Prostate gland (tissue), 2 donors: ENCODE measurements at places on chromosomes 3 and 15. TPM values are rescaled to one million over a fixed set of nuclear protein-coding genes. Genes with fewer than 3 reads are reported as not detected.

Gene SNX33
- 25.6 TPM for total RNA-seq

Gene KNL1
- total RNA-seq: 18.7 TPM

Gene SUSD5
- total RNA-seq: 0.77 TPM

Gene HYAL1
- 2.0 TPM for total RNA-seq

DNA sequence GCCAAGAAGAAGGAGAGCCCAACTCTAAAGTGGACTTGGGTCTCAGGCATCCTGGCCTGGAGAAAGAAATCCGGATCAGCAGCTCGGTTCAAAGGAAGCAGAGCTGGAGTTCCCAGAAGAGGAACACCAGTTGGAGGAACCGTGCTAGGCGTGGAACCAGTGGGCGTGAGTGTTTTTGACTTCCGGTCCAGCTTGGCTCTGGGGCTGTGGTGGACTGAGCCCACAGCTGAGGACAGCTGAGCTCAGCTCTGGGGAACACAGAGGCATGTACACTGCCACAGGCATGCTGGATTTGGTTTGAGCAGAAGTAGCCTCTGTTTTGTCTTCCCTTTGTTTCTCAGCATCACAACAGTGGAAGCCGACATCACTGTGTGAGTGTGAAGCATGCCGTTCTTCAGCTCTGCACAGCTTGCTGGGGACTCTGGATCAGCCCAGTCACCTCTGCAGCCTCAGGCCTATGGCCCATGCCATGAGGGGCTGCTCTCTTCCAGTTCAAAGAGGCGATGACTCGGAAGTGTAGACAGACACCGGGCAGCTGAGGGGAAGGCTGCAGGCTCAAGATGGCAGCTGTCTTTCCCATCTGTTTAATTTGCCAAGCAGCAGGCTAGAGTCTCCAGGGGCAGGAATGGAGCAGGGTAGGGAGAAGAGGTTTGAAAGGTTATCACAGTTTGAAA lies 185.8 kb upstream of the UBE3A start:
- H3K4me3 ChIP-seq: no peak overlapping the region
- DNase-seq: no peak
- no peak overlapping the region for H3K27ac ChIP-seq
- no peaks in the 10 kb centered on the region for H3K4me1 ChIP-seq
- H3K36me3 ChIP-seq: no peaks in the 10 kb centered on the region

DNA sequence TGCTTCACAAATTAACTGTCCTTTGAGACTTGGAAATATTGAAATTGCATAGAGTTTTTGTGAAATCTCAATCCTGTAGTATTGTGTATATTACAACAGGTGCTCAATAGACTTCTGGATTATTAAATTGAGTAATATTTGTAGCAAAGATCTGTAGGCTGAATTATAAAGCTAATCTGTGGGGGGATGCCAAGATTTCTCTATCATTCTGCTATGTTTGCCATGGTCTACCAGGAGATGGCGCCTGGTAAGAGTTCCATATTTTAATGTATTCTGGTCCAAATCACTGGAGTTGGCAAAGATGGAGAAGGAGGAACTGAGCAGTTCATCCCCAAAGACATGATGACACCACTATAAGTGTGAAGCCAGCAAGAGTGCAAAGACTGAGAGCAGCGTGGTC lies 340.9 kb upstream of the TPRG1 start:
- H3K27me3 ChIP-seq: no peaks in the 10 kb centered on the region
- DNase-seq: no peak
- H3K4me1 ChIP-seq: no peaks in the 10 kb centered on the region
- H3K27ac ChIP-seq: no peak overlapping the region
- no peaks in the 10 kb centered on the region for H3K36me3 ChIP-seq

GRCh38 chr3:13769422-13769821 lies 110.4 kb downstream of the WNT7A start:
- no peak overlapping the region for H3K27ac ChIP-seq
- no peak for DNase-seq
- H3K36me3 ChIP-seq: no peaks in the 10 kb centered on the region
- H3K27me3 ChIP-seq: no peaks in the 10 kb centered on the region
- no peaks in the 10 kb centered on the region for H3K4me1 ChIP-seq
- no peak overlapping the region for H3K4me3 ChIP-seq

DNA sequence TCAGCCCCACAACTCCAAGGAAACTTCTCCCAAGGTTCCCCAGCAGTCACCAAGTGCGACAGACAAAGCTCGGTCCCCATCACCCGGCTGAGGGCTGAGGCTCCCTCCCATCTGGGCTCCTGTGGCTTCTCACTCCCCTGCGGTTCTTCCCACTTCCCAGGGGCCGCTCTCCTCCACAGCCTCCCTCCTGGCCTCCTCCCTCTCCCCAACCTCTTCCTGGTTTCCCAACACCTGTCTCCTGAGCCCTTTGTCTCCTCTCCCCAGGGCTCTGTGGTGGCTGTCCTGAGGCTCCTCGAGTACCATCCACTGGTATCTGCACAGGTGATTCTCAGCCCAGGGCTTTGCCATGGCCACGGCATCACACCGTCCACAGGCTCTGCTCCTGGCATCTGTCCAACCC lies 113.2 kb upstream of the NSMCE3 start:
- DNase-seq: no peak
- H3K4me1 ChIP-seq: no peaks in the 10 kb centered on the region
- no peaks in the 10 kb centered on the region for H3K27me3 ChIP-seq
- H3K4me3 ChIP-seq: no peak overlapping the region

DNA sequence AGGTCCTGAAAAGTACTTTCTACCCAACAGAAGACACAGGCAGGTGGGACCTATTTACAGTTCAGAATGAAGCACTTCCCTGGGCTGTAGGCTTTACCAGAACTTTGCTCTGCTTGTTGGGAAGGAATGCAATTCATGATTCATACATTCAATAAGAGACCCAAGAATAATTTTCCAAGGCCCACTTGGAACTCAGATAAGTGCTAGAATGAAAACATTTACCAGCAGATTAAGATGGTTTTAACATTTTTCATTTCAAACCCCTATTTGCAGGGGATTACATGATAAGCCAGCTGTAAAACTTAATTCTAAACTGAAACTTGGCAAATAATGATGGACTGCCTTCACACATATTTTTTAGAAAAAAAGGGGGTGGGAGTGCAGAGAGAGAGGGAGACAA lies 417.2 kb downstream of the ERC2 start:
- H3K4me3 ChIP-seq: no peak overlapping the region
- H3K27ac ChIP-seq: no peak overlapping the region
- no peak for DNase-seq
- H3K4me1 ChIP-seq: no peaks in the 10 kb centered on the region

DNA sequence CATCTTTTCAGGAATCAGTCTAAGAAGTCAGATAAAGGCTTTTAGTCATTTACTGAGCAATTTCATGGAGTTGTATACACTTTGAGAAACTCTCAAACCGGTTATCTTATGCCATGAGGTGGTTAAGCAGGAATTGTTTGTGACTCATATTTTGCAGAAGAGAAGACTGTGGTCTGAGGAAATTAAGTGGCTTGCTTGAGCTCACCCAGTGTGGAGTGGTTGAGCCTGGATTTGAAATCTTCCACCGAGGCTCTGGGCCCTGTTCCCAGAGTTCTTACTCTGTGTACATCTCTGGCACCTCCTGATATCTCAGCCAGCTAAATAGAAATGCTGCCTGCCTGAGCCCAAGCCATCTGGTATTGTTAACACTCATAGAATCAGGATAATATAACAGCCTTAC lies 37.8 kb upstream of the BCL6 start:
- no peaks in the 10 kb centered on the region for H3K4me1 ChIP-seq
- H3K4me3 ChIP-seq: no peak overlapping the region
- H3K27ac ChIP-seq: no peak overlapping the region
- DNase-seq: peak; percentile 66

DNA sequence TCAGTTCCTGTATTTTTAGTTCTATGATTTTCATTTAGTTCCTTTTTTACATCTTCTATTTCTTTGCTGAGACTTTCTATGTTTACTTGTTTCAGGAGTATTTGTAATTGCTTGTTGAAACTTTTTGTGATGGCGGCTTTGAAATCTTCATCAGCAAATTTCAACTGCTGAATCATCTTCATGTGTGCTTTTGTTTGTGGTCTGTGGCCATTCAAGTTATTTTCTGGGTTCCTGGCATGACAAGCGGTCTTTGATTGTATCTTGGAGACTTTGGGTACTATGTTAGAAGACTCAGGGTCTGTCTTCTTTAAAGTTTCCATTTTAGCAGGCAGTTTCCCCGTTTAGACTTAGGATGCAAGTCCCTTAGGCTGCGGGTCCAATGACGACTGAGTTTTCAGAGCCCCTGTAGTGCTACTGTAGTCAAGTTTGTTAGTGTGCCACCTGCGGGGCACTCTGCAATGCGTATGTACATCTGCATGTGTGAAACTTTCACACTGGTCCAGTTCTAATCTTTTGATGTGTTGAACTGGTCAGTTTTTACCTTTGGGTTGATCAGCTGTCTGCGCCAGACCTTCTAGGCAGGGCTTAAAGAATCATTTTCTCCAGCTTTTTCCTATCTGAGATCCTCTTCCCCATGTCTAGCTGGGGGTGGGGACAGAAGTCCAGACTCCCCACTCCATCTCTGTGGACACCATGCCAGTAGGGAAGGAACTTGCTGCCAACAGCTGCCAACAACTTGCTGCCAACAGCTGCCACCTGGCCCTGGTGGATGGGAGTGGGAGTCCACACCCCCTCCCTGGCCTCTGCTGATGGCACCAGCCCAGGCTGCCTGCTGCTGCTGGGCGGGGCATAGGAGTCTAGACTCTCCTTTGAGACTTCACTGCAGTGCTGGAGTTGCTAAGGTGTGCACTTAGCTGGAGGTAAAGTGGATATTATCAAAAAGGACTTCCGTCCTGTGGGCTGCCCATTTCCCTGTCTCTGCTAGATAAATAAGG lies 190.9 kb downstream of the TJP1 start:
- no peak for DNase-seq
- H3K27ac ChIP-seq: no peak overlapping the region
- no peak overlapping the region for H3K4me3 ChIP-seq
- H3K4me1 ChIP-seq: no peaks in the 10 kb centered on the region
- no peaks in the 10 kb centered on the region for H3K36me3 ChIP-seq

DNA sequence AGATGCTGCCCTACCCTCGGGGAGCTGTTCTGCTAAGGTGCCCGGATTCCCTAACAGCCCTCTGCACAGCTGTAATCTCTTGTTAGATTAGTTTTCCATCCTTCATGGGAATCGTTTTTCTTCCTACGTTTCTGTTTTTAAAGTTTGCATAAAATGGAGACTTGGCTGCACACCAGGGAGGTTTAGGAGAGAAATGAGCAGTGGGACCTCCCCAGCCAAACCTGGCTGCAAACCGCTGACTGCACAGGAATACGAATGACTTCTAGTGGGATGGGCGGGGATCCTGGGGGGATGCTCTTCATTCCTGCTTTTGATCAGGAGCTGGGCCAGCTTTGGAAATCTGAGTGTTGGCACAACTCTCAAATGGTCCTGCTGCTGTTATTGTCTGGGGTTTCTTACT lies 77.5 kb downstream of the THSD4 start:
- no peak for DNase-seq
- H3K4me3 ChIP-seq: no peak overlapping the region
- H3K4me1 ChIP-seq: no peaks in the 10 kb centered on the region
- H3K36me3 ChIP-seq: no peaks in the 10 kb centered on the region
- no peak overlapping the region for H3K27ac ChIP-seq

DNA sequence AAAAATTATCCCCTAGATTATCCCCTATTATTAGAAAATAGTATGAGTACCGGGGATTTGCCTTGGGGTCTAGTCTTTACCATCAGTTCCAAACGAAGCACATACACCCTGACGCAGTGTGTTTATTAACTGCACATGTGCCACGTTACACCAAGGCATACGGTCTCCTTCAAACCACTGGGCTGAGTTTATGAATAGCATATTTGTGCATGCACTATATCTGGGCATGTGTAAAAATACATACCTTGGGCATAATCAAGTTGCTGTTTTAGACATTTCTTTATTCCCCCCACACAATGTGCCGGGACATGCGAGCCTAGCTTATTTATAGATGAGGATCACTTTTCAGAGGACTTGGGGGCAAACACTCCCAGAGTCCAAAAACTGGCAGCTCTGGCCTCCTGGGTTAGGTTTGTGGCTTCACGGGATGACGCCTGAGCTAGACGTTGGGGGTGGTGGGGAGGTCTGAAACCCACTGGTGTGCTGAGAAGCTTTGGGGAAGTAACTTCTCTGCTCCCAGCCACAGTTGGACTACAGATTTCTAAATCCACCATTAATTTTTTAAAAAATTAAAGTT lies 16.2 kb downstream of the IGDCC4 start:
- H3K27ac ChIP-seq: no peak overlapping the region
- H3K4me3 ChIP-seq: no peak overlapping the region
- H3K27me3 ChIP-seq: no peaks in the 10 kb centered on the region
- DNase-seq: no peak
- H3K36me3 ChIP-seq: no peaks in the 10 kb centered on the region

DNA sequence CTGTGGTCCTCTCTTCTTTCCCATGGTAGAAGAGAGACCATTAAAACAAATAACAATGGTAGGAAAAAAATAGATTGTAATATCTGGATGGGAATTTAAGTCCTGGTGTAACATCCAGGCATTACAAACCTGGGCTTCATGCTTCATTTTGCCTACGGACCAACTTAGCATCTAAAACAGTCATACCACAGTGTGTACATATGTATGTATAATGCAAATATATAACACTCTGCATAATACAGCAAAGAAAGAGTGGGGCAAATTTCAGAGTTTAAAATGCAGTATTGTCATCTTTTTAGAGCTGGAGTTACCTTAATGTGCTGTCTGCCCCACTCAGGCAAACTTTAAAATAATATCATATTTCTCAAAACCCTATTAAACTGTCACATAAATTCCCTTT lies 298.2 kb downstream of the AGBL1 start:
- no peaks in the 10 kb centered on the region for H3K27me3 ChIP-seq
- H3K4me1 ChIP-seq: no peaks in the 10 kb centered on the region
- H3K27ac ChIP-seq: no peak overlapping the region
- no peak for DNase-seq

- H3K4me3 ChIP-seq: no peak overlapping the region
- H3K27ac ChIP-seq: peak overlapping the region; percentile 88
- no peak for DNase-seq
- no peaks in the 10 kb centered on the region for H3K36me3 ChIP-seq
- no peaks in the 10 kb centered on the region for H3K27me3 ChIP-seq
Measured at GRCh38 chr3:50323092-50323600, 601 bp upstream of the HYAL2 start.

- no peaks in the 10 kb centered on the region for H3K4me1 ChIP-seq
- no peak overlapping the region for H3K27ac ChIP-seq
- no peaks in the 10 kb centered on the region for H3K27me3 ChIP-seq
- H3K36me3 ChIP-seq: no peaks in the 10 kb centered on the region
Measured at GRCh38 chr3:4426782-4427344, 40.2 kb downstream of the SUMF1 start.

DNA sequence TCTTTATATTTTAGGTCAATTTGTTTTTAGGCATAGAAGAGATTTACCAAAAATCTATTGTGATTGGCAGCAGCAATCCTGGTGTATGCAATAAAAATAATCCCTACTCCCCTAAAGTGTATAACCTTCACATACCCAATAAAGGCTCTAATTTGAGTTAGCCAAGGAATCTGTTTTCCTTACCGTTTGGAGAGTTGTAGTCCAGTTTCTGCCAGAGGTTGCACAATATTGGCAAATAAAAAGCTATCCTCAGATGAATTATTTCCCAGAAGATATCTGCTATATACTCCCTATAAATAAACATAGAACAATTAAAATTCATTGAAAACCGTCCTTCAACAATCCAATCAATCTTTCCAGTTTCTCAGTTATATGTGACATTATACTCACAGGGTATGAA lies 31.1 kb downstream of the ACKR4 start:
- H3K27ac ChIP-seq: no peak overlapping the region
- no peaks in the 10 kb centered on the region for H3K27me3 ChIP-seq
- no peaks in the 10 kb centered on the region for H3K4me1 ChIP-seq
- no peak for DNase-seq
- H3K36me3 ChIP-seq: no peaks in the 10 kb centered on the region
- H3K4me3 ChIP-seq: no peak overlapping the region

GRCh38 chr3:10771486-10772270 lies 44.4 kb upstream of the SLC6A11 start:
- H3K36me3 ChIP-seq: no peaks in the 10 kb centered on the region
- peaks cover 3% of the 10 kb centered on the region for H3K27me3 ChIP-seq
- H3K4me1 ChIP-seq: no peaks in the 10 kb centered on the region
- H3K4me3 ChIP-seq: no peak overlapping the region
